ENCODE measurements at places on chromosomes 3 and 15.
A peak's percentile ranks its signal among the peaks of the same experiment; 100 is the strongest.

- DNase-seq: no peak
These were observed 64.7 kb downstream of the ATP13A4 start for GRCh38 chr3:193489949-193490348.

DNA sequence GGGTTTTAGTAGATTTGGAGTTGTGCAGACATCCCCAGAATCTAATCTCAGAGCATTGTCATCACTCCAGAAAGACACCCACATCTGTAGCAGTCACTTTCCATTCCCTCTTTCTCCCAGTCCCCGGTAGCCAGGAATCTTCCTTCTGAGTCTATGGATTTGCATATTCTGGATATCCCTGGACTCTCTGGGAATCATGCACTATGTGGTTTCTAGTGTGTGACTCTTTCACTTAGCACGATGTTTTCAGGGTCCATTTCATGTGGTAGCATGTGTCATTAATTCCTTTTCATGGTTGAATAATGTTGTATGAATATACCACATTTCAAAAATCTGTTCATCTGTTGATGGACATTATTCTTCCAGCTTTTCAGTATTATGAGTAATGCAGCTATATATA lies 29.3 kb downstream of the FBLN2 start:
- no peak for DNase-seq

DNA sequence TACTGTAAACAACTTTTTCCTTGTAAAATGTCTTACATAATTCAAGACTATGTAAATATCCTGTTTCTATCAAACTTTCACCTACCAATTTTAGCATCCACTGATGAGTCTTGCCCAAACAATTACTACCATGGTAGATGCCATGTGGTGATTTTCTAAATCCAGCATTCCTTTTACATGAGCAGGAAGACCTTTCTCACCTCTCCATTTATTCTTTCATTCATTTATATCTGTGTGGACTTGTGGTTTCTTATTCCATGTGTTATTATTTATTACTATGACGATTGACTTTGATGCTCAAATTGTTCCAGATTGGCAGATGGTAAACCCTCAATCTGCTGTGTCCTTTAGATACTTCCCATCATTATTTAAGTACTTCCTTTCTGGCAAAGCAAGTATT lies 62.4 kb downstream of the IFT57 start:
- DNase-seq: no peak

DNA sequence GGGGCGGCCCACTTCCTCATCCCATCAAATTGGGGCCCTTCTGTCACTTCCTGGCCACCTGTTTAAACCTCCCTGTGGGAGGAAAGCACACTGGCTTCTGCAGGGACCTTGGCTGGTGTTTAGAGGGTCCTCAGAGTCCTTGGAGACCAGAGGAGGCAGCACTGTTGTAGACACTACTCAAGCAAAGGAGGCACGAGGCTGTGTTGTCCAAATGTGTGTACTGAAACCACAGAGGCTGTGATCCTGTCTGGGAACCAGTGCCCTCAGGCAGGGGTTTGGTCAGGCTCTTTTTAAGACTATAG lies 12.4 kb upstream of the SEC13 start:
- DNase-seq: no peak

DNA sequence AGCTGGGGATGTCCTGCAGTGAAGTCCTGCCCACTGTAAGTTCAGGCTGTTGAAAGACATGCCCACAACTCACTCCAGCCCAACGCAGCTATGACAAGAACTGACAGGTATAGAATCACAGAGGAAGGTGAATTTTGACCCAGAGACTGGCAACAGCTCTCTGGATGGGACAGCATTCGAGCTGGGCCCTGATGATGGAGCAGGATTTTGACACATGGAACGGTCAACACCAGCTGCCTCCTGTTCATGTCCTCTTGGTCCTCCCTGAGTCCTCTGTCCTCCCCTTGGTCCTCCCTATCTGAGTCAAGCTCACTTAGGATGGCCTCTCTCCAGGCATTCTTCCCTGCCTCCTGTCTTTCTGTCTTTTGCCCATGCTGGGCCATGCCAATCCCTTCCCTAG lies 15.2 kb upstream of the ACAN start:
- DNase-seq: no peak

- DNase-seq: no peak
These were observed 15.8 kb upstream of the SLC6A1 start for GRCh38 chr3:10976770-10977169.

DNA sequence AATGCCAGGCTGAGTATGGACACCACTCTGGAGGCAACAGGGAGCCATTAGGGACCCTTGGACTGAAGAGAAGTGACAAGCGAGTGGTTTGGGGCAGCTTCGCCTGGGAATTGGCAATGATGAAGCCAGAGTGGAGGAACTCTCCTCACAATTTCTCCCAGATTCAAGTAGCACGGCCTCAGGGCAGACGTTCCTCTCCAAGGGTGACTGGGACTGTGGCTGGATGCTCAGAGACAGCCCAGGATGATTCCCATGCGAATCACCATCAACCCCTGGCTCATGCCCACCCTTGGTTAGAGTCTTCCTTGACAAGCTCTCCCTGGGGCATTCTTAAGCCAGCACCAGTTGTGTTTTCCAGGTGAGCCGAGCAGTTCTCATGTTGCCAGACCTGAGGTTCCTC lies 16.3 kb upstream of the DOCK3 start:
- no peak for DNase-seq

GRCh38 chr3:143810953-143811265 lies 37.4 kb downstream of the SLC9A9 start:
- DNase-seq: no peak

- DNase-seq: peak; percentile 73
These were observed 3.2 kb upstream of the SIN3A start for GRCh38 chr15:75454471-75455378.

GRCh38 chr3:133943031-133943535 lies 47.4 kb upstream of the RAB6B start:
- DNase-seq: no peak

- DNase-seq: no peak
These were observed 495.2 kb downstream of the ROBO2 start for GRCh38 chr3:77535116-77535515.

DNA sequence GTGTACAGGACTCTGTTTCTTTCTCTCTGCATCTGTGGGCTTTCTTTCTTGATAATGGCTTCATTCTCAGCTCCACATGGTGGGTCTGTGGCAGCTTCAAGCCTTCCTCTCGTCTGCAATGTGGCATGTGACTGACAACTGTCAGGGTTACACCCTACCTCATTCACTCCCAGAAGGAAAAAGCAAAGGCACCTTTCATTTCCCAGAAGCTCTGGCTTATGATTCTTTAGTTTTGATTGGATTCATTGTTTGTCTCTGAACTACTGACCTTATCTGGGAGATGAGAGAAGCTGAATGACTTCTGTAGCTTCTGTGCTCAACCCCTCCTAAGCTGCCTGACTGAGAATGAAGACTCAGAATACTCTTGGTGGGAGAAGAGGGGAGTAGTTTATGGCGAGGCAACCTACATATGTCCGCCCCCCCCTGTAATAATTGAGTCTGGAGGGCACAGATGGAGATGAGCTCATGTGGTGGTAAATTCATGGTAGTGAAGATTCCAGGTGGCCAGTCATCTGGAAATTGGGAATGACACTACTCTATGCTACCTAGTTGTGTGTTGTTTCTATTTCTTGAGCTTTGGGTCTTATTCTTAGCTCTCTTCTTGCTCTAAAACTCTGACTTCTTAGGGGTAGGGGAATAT lies 38.4 kb downstream of the KCNAB1 start:
- no peak for DNase-seq

- DNase-seq: no peak
These were observed 195.9 kb downstream of the KLHL25 start for GRCh38 chr15:85598718-85599398.

DNA sequence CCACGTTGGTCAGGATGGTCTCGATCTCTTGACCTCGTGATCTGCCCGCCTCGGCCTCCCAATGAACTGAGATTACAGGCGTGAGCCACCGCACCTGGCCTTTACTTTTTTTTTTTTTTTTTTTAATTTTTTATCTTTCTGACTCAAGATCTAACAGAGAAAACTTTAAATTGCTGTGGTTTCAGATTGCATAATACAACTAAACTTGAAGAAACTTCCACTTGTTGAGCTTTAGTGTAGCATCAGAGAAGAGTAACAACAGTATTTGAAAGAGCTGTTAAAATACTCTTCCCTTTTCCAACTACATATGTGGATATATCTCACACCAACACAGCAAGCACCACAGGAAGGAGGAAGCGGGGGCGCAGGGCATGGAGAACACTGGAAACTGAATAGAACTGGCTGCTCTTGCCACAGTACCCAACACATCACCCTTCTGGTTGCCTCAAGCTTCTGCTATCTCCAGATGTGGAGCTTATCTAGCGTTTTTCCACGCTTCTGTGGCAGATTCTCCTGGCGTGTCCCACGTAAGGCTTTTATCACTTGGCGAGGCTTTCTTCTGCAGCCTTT lies 45.4 kb downstream of the MAP6D1 start:
- DNase-seq: no peak

DNA sequence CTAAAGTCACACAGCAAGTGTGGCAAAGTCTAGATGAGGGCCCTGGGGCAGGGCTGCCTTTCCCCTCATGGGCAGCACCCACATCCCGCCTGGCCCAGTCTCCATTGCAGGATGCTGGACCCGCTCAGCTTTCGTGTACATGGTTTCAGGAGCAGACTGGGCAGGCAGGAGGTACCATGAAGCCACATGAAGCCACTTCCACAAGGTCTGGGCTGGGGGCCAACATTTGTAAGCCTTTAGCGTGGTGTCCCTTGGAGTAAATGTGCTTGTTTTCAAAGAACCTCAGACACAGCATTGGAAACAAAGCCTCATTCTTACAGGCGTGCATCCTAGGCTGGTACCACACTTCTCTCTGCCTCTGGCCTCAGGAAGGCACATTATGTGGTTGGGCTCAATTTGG lies 34.5 kb downstream of the UMPS start:
- DNase-seq: no peak

DNA sequence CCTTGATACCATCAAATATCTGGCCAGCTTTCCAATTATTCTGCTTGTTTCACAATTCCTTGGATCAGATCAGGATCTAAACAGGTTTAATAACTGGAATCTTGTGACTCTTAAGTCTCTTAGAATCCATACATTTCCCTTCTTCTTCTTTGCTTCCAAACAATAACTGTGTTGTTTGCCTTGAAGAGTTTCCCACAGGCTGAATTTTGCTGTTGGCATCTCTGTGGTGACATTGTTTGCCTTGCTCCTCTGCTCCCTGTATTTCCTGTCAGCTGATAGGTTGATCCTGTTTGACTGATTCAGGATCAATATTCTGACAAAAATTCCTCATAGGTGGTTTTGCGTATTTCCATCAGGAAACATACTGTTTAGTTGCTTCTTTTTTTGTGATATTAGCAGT lies 248.4 kb upstream of the LMCD1 start:
- DNase-seq: no peak

DNA sequence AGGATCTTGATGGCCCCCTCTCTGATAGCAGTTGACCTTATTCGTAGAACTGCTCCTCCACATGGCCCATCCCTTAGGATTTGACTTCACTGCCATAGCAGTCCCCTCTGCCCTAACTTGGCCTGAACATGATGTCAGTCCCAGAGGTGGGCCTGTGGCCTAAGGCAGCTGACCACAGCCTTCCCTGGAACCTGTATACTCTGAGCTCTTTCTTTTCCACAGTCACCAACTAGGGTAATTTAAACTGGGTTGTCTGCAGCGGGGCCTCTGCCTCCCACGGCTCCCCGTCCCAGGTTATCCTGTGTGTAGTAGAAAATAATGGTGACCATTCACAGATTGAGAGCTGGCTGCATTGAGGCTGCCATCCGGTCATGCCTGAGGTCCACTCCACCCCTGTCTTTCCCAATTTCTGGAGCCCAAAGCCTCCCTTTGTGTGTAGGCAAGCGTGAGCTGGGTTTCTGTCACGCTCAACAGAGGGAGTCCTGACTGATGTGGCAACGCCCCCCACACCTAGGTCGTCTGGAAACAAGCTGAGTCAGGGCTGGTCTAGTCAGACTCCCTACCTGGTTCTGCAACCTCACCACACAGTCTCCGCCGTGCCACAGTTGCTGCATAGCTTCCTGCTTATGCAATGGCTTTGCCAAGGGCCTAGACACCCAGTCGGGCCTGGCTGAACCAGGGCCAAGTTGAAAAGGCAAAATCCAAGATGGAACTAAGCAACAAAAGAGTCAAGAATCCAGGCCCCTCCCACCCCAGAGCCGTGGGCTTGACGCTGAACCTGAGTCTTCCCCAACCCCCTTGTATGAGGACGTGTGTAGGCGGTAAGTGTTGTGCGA lies 284.5 kb downstream of the XXYLT1 start:
- no peak for DNase-seq

DNA sequence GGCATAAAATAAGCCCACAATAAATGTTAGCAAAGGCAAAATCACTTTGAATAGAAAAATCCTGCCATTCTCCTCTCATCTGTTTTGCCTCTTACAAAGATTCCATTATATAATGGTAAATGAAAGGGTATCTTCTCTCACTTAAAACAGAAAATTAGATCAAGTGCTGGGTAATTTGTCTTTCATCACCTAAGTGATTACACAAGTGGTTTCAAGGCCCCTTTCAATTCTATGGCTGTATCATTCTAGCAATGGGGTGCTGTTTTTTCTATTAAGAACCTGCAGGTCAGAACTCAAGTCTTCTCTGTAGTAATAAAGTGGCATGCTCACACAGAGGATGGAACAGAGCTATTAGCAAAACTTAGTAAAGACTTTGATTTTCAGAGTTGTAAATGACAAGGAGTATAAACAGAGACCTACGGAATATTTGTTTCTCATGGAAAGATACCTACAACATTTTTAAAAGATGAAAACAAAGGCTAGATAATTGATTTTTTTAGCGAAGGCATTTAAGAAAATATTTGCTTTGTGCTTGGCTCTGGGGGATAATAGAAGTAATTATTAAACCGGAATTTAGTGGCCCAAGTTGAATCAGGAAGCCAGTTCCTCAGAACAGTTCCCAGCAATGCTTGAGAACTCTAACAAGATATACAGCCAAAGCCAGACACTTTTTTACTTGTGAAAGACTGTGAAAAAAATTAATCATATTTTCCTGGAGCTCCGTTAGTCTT lies 137.4 kb downstream of the CMSS1 start:
- DNase-seq: no peak

GRCh38 chr15:52567871-52568600 lies 794 bp downstream of the ARPP19 start:
- peak; percentile 10 for DNase-seq

GRCh38 chr15:75620841-75621391 lies 4.6 kb downstream of the SNUPN start:
- no peak for DNase-seq

GRCh38 chr3:63228677-63229076 lies 49.4 kb upstream of the SYNPR start:
- no peak for DNase-seq

- no peak for DNase-seq
These were observed 48.3 kb downstream of the ASB7 start for GRCh38 chr15:100650685-100651084.

- no peak for DNase-seq
These were observed 75.6 kb downstream of the TRAK1 start for GRCh38 chr3:42166662-42167300.

GRCh38 chr3:171813897-171814460 lies 3.7 kb upstream of the PLD1 start:
- no peak for DNase-seq

DNA sequence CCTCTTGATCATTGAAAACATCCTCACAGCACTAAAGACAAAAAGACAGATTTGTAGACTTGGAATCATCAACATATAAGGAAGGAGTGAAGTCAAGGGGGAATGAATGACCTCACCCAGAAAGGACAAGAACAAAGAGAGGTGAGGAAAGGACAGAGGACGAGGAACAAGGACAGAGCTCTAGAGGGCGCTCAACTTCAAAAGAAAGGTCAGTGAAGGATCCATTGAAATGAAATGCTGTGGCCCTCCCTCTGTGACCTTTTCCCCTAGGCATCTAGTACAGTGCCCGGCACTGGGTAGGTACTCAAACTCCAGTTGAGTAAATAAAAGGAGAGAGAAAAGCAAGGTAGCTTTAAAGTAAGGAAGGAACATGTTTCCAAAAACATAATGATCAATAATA lies 2.6 kb downstream of the ATP8B4 start:
- DNase-seq: no peak

Measured in activated T-helper 1 cell treated with Interleukin-2 at 50 U/mL for 16 hours (primary cell).